Lung (tissue), 17 donors: ENCODE measurements at places on chromosomes 7 and 10. TPM values are rescaled to one million over a fixed set of nuclear protein-coding genes. Genes with fewer than 3 reads are reported as not detected.
A peak's percentile ranks its signal among the peaks of the same experiment; 100 is the strongest.

The ZNF239 gene
- total RNA-seq: 4.2 TPM

DNA sequence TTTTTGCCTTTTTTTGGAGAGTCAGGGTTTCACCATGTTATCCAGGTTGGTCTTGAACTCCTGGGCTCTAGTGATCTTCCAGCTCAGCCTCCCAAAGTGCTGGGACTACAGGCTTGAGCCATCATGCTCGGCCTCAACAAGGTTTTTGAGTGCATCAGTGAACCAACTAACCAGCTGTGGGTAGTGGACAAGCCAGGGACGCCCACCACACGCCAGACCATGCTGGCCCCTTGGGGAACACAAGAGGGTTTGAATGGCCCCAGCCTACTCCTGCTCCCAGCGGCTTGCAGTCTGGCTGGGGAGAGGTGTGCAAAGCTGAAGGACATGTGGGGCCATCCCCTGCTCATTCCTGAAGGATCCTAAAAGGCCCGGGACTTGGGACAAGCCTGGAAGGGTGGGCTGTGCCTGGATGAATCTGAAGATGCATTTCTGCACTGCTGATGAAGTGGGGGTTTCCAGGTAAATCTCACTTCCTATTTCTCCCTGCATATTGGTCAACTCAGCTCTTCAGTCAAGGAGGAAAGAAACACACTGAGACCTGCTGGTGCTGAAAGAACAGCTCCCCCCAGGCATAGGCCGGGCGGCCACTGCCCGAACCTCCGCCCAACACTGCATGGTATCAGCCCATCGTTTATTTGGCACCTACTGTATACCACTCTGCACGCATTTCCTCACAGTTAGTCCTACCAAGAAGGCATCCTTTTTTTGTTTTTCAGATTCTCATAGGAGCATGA lies 6.9 kb downstream of the MMD2 start:
- H3K36me3 ChIP-seq: no peaks in the 10 kb centered on the region
- peak; percentile 28 for DNase-seq
- peaks cover 2% of the 10 kb centered on the region for H3K27me3 ChIP-seq
- no peaks in the 10 kb centered on the region for H3K4me1 ChIP-seq
- no peak overlapping the region for H3K4me3 ChIP-seq
- H3K27ac ChIP-seq: no peak overlapping the region

The TAX1BP1 gene
- total RNA-seq: 92.1 TPM

- H3K27me3 ChIP-seq: no peaks in the 10 kb centered on the region
- no peak for DNase-seq
- H3K27ac ChIP-seq: no peak overlapping the region
- no peak overlapping the region for H3K4me3 ChIP-seq
These were observed 200.7 kb downstream of the RAPGEF5 start for GRCh38 chr7:22156205-22156604.

- H3K27ac ChIP-seq: no peak overlapping the region
- DNase-seq: peak; percentile 4
- no peaks in the 10 kb centered on the region for H3K36me3 ChIP-seq
- no peaks in the 10 kb centered on the region for H3K27me3 ChIP-seq
- H3K4me1 ChIP-seq: no peaks in the 10 kb centered on the region
These were observed 9.7 kb upstream of the ANK3 start for GRCh38 chr10:60399328-60399727.

DNA sequence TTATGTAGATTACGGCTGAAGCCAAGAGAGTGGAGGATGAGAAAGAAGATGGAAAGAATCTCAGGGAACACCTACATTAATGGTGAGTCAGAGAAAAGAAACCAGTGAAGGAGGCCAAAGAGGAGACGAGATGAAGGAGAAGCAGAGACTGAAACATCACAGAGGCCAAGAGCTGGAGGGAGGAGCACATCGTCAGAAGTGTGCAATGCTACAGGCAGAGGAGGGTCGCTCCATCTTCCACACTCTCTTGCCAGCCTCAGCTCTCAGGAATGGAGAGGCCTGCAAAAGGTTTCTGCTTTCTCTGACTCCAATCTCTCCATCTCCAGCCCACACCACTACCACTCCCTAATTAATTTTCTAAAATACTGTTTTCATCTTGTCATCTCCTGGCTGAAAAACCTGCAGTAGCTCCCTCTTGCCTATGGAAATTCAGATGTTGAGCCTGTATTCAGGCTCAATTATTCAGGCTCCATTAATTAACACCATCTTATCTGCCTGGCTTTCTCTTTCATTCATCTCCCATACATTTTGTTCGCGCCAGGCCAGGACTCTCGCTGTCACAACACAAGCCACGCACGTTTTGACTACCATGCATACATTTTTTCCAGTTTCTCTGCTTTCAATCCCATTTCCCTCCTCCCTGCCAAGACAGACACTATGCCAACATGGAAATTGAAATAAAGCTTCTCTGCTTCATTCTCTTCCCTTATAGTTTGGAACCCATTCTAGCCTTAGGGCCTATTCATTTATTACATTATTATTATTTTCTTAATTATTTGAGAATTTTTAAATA lies 165.8 kb downstream of the INHBA start:
- H3K27me3 ChIP-seq: peaks cover 3% of the 10 kb centered on the region
- no peak for DNase-seq
- no peak overlapping the region for H3K4me3 ChIP-seq
- H3K27ac ChIP-seq: no peak overlapping the region
- no peaks in the 10 kb centered on the region for H3K36me3 ChIP-seq
- H3K4me1 ChIP-seq: no peaks in the 10 kb centered on the region

DNA sequence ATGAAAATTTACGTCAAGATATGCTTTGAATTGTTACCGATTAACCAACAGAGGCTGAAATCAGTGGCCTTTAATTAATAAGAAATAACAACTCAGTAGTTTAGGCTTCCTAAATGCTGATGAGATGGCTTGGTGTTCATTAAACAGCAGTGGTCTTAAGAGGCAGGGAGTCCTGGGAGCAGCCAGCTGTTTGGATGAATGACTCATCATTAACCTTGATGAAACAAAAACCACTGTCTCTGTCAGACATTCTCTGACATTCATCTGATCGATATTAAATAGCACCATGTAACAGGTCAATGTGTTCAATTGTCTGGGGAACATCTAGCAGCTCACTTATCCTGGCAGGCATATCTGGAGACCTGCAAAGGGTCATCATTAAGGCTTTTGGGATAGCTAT lies 234.2 kb upstream of the LRRN3 start:
- no peaks in the 10 kb centered on the region for H3K27me3 ChIP-seq
- no peak overlapping the region for H3K27ac ChIP-seq
- no peaks in the 10 kb centered on the region for H3K4me1 ChIP-seq
- DNase-seq: no peak
- H3K4me3 ChIP-seq: no peak overlapping the region
- H3K36me3 ChIP-seq: no peaks in the 10 kb centered on the region

The ZCWPW1 gene
- 7.2 TPM for total RNA-seq

GRCh38 chr10:79050896-79051555 lies 17.7 kb upstream of the ZMIZ1 start:
- peak; percentile 45 for DNase-seq
- no peak overlapping the region for H3K4me3 ChIP-seq
- H3K36me3 ChIP-seq: no peaks in the 10 kb centered on the region
- no peaks in the 10 kb centered on the region for H3K27me3 ChIP-seq

DNA sequence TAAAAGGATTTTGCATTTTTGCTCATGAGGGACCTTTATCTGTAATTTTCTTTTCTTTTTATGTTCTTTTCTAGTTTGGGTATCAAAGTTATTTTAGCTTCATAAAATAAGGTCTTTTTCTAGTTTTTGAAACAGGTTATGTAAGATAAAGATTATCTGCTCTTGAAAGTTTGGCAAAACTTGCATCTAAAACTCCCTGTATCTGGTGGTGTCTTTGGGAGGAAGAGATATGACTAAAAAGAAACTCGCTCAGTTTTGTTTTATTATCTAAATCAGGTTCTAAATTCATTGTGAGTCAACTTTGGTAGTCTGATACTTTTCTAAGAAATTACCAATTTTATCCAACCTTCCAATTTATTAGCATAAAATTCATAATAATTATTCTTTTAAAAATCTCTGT lies 55.1 kb downstream of the VCL start:
- no peak overlapping the region for H3K27ac ChIP-seq
- peaks cover 8% of the 10 kb centered on the region for H3K4me1 ChIP-seq
- peaks cover 3% of the 10 kb centered on the region for H3K36me3 ChIP-seq
- no peaks in the 10 kb centered on the region for H3K27me3 ChIP-seq
- no peak for DNase-seq
